ENCODE measurements at places on chromosomes 4 and X. TPM values are rescaled to one million over a fixed set of nuclear protein-coding genes. Genes with fewer than 3 reads are reported as not detected.

DNA sequence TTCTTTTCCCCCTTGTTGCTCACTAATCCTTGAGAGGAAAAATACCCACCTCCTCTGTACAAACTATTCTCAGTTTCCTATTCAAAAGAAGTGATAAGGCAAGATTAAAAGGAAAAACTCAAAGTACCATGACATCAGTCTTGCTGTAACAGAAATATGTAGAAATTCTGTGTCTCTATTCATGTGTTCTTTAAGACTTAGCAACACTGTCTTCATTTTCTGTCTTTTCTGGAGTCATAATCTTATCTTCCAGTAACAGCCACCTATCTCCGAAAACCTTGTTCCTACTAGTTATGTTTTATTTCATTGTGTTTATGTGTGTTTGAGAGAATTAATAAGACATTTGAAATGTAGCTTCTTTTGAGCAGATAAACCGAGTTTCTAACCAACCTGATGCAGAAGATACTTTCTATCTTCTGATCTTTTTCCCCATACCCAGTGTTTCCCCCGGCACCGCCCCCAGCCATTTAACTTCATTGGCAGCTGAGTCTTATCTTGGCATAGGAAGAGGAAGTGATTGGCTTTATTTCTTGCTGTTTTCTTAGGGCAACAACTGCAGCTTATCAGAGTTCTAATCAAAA lies 8.0 kb downstream of the FAM241A start:
- peaks cover 64% of the 10 kb centered on the region for H3K4me1 ChIP-seq
- H3K4me3 ChIP-seq = peak overlapping the region; percentile 74
- no peaks in the 10 kb centered on the region for H3K27me3 ChIP-seq
- peak overlapping the region; percentile 88 for H3K27ac ChIP-seq

Gene RAB33A
- total RNA-seq = 23.3 TPM

Gene NKX6-1
- total RNA-seq = not detected

DNA sequence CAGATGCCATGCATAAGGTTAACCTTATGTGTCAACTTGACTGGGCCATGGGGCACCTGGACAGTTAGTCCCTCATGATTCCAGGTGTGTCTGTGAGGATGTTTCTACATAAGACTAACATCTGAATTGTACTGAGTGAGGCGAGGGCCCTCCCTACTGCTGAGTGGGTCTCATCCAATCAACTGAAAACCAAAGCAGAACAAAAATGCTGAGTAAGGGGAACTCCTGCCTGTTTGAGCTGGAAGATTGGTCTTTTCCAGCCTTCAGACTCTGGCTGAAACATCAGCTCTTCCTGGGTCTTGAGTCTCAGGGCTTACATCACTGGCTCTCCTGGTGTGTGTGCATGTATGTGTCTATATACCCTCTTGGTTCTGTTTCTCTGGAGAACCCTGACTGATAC lies 13.8 kb downstream of the NELFA start:
- H3K27me3 ChIP-seq = no peaks in the 10 kb centered on the region
- H3K36me3 ChIP-seq = peaks cover 45% of the 10 kb centered on the region
- no peak overlapping the region for H3K4me3 ChIP-seq
- DNase-seq = no peak
- H3K4me1 ChIP-seq = peaks cover 17% of the 10 kb centered on the region
- H3K27ac ChIP-seq = no peak overlapping the region

Gene HS6ST2
- total RNA-seq = 0.19 TPM

DNA sequence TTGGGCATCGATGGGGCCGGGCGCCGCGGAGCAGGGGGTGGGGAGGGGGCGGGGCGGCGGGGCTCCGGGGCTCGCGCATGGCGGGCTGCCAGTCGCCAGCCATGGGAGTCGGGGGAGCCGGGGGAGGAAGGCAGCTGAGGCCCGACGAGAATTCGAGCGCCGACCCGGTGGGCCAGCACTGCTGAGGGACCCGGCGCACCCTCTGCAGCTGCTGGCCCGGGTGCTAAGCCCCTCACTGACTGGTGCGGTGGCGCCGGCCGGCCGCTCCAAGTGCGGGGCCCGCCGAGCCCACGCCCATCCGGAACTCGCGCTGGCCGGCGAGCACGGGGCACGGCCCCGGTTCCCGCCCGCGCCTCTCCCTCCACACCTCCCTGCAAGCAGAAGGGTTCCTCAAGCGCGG lies 49.4 kb downstream of the GSX2 start:
- DNase-seq = no peak
- peaks cover 9% of the 10 kb centered on the region for H3K4me1 ChIP-seq
- H3K4me3 ChIP-seq = no peak overlapping the region
- H3K27ac ChIP-seq = no peak overlapping the region
- no peaks in the 10 kb centered on the region for H3K36me3 ChIP-seq

GRCh38 chr4:117987464-117987863 lies 46.8 kb upstream of the NDST3 start:
- H3K4me1 ChIP-seq = no peaks in the 10 kb centered on the region
- no peak overlapping the region for H3K27ac ChIP-seq
- H3K36me3 ChIP-seq = no peaks in the 10 kb centered on the region

GRCh38 chrX:26909728-26910127 lies 553.4 kb downstream of the PPP4R3C start:
- no peak overlapping the region for H3K27ac ChIP-seq
- H3K36me3 ChIP-seq = no peaks in the 10 kb centered on the region
- H3K4me1 ChIP-seq = no peaks in the 10 kb centered on the region
- H3K4me3 ChIP-seq = no peak overlapping the region

GRCh38 chr4:162497564-162498167 lies 333.9 kb upstream of the FSTL5 start:
- H3K27ac ChIP-seq = no peak overlapping the region
- H3K4me3 ChIP-seq = no peak overlapping the region
- no peaks in the 10 kb centered on the region for H3K36me3 ChIP-seq
- DNase-seq = peak; percentile 12
- no peaks in the 10 kb centered on the region for H3K4me1 ChIP-seq

- no peak overlapping the region for H3K4me3 ChIP-seq
- no peaks in the 10 kb centered on the region for H3K36me3 ChIP-seq
- H3K4me1 ChIP-seq = no peaks in the 10 kb centered on the region
- no peak overlapping the region for H3K27ac ChIP-seq
Observed at GRCh38 chr4:42078184-42078801, 74.2 kb downstream of the BEND4 start.

GRCh38 chrX:10233173-10233572 lies 76.4 kb downstream of the CLCN4 start:
- H3K27me3 ChIP-seq = peaks cover 15% of the 10 kb centered on the region
- H3K4me1 ChIP-seq = no peaks in the 10 kb centered on the region
- no peak for DNase-seq
- no peak overlapping the region for H3K4me3 ChIP-seq
- H3K27ac ChIP-seq = no peak overlapping the region

Gene GC
- total RNA-seq = not detected

Gene SPRY1
- 39.8 TPM for total RNA-seq

DNA sequence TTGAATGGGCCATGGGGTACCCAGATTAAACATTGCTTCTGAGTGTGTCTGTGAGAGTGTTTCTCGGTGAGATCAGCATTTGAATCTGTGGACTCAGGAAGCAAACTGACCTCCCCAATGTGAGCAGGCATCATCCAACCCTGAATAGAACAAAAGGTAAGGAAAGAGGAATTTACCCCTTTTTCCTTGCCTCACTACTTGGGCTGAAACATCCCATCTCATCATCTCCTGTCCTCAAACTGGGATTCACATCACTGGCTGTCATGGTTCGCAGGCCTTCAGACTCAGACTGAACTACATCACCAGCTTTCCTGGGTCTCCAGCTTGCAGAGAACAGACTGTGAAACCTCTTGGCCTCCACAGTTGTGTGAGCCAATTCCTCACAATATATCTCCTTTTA lies 47.1 kb downstream of the TEC start:
- H3K4me1 ChIP-seq = no peaks in the 10 kb centered on the region
- no peaks in the 10 kb centered on the region for H3K27me3 ChIP-seq
- no peak overlapping the region for H3K27ac ChIP-seq
- H3K4me3 ChIP-seq = no peak overlapping the region
- DNase-seq = no peak
- H3K36me3 ChIP-seq = peaks cover 2% of the 10 kb centered on the region

GRCh38 chr4:25827897-25828296 lies 34.9 kb downstream of the SEL1L3 start:
- no peaks in the 10 kb centered on the region for H3K27me3 ChIP-seq
- no peak overlapping the region for H3K4me3 ChIP-seq
- peaks cover 8% of the 10 kb centered on the region for H3K36me3 ChIP-seq
- no peak overlapping the region for H3K27ac ChIP-seq

Gene VCX
- not detected for total RNA-seq

DNA sequence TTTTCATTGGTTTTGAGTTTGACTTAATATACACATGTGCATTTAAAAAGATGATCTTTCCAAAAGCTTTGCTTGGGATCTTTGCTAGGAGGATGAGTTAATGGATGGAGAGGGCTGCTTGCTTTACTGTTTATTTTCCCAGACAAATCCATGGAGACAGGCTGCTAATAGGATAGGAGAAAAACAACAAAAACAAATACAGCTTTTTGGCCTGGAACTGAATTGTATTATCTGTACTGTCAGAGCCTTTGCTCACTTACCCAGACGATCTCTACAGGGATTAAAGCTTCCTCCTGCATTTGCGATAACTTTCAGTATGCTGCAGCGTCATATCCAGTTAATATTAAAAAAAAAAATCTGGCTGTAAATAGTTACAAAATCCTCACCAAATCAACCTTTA lies 190.8 kb upstream of the NUDT6 start:
- H3K4me1 ChIP-seq = no peaks in the 10 kb centered on the region
- H3K27ac ChIP-seq = no peak overlapping the region

DNA sequence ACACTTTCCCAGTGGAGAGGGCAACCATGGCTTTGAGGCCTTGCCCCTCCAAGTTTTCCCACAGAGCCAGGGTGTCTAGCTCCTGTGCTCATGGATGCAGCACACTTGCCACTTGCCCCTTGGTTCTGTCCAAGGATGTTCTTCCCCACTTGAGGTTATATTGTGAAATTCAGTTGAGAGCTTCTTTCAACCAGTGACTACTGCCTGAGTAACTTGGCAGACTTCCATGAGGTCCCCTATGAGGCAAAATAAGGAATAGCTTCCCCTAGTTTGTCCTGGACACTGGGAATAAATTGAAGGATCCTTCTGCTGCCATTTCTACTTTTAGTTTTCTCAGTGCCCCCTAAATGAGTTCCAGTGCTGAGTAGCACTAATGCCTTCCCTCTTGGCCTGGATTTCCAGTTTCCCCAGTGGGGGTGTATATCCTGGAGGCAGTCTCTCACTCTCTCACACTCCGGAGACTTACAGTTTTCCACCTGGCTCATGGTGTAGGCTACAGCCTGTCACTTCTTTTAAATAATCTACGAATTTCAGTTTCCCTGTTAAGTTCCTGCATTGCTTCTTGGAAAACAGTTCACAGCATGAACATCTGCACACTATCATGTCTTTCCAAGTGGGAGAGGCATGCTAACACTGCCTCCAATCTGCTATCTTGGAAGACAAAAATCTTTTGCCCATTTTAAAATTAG lies 36.4 kb upstream of the ADH4 start:
- no peak for DNase-seq
- no peak overlapping the region for H3K4me3 ChIP-seq
- no peaks in the 10 kb centered on the region for H3K36me3 ChIP-seq
- no peaks in the 10 kb centered on the region for H3K27me3 ChIP-seq
- no peaks in the 10 kb centered on the region for H3K4me1 ChIP-seq

DNA sequence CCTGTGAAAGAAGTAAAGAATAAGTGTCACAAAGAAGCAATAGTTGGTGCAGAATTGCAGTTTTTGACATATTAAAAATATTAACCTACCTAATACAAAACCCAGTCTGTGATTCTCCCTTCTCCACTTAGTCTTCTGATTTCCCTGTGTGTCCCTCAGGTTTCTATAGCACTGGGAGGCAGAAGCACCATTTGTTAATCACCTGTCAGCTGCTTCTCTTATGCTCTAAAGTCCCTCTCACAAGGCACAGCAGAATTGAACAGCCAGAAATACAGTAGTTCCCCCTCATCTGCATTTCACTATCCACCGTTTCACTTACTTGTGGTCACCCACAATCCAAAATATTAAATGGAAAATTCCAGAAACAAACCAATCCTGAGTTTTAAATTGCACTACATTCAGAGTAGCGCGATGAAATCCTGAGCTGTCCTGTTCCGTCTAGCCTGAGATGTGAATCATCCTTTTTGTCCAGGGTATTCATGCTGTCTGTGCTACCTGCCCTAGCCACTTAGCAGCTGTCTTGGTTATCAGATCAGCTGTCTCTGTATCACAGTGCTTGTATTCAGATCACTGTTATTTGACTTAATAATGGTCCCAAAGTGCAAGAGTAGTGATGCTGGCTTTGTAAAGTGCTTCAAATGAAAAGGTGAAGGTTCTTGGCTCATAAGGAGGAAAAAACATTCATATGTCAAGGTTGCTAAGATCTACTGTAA lies 984.1 kb upstream of the GRID2 start:
- no peak for DNase-seq
- no peaks in the 10 kb centered on the region for H3K4me1 ChIP-seq
- no peak overlapping the region for H3K4me3 ChIP-seq
- no peaks in the 10 kb centered on the region for H3K36me3 ChIP-seq
- no peak overlapping the region for H3K27ac ChIP-seq

Gene RTL3
- total RNA-seq = not detected

Gene PF4V1
- not detected for total RNA-seq

Gene FGF13
- total RNA-seq = not detected

Gene USP17L18
- total RNA-seq = not detected

GRCh38 chr4:31023109-31023508 lies 302.9 kb downstream of the PCDH7 start:
- no peak overlapping the region for H3K27ac ChIP-seq
- H3K36me3 ChIP-seq = no peaks in the 10 kb centered on the region
- H3K27me3 ChIP-seq = no peaks in the 10 kb centered on the region
- no peaks in the 10 kb centered on the region for H3K4me1 ChIP-seq
- no peak overlapping the region for H3K4me3 ChIP-seq
- DNase-seq = no peak

GRCh38 chr4:158193171-158193749 lies 17.0 kb upstream of the TMEM144 start:
- no peaks in the 10 kb centered on the region for H3K36me3 ChIP-seq
- H3K27ac ChIP-seq = peak overlapping the region; percentile 44
- no peak overlapping the region for H3K4me3 ChIP-seq
- peaks cover 5% of the 10 kb centered on the region for H3K4me1 ChIP-seq
- H3K27me3 ChIP-seq = no peaks in the 10 kb centered on the region

Gene NDNF
- 0.34 TPM for total RNA-seq

GRCh38 chr4:126552321-126552720 lies 1080.4 kb upstream of the INTU start:
- no peak overlapping the region for H3K27ac ChIP-seq
- DNase-seq = no peak
- H3K36me3 ChIP-seq = peaks cover 4% of the 10 kb centered on the region
- H3K4me1 ChIP-seq = no peaks in the 10 kb centered on the region
- H3K4me3 ChIP-seq = no peak overlapping the region

GRCh38 chrX:103362474-103362873 lies 6.2 kb downstream of the TCEAL9 start:
- H3K4me3 ChIP-seq = no peak overlapping the region
- H3K36me3 ChIP-seq = no peaks in the 10 kb centered on the region
- no peaks in the 10 kb centered on the region for H3K4me1 ChIP-seq
- no peak for DNase-seq
- no peak overlapping the region for H3K27ac ChIP-seq
- peaks cover 10% of the 10 kb centered on the region for H3K27me3 ChIP-seq

DNA sequence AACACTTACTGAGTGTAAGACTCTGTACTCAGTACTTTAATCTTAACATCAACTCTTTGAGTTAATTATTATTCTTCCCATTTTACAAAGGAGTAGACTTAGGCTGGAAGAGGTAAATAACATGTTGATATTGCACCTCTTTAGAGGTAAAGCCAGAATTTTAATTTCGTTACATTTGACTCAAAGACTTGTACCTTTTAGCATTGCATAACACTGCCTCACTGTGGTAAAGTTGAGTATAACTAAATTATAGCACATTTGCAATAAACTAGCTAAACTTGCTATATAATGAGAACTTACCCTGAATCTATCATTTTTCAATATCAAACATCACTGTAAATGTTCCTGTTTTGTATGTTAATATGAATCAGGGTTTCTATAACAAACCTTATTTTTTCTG lies 218.5 kb downstream of the PRR32 start:
- no peaks in the 10 kb centered on the region for H3K36me3 ChIP-seq
- H3K4me3 ChIP-seq = no peak overlapping the region
- no peaks in the 10 kb centered on the region for H3K27me3 ChIP-seq
- no peak for DNase-seq

Gene SGCB
- total RNA-seq = 18.2 TPM

Measured in activated T-cell treated with anti-CD3 and anti-CD28 coated beads, Interleukin-2, amount 50 U/mL, for 72 hours (primary cell).